ENCODE measurements at places on chromosomes 5 and 9.

DNA sequence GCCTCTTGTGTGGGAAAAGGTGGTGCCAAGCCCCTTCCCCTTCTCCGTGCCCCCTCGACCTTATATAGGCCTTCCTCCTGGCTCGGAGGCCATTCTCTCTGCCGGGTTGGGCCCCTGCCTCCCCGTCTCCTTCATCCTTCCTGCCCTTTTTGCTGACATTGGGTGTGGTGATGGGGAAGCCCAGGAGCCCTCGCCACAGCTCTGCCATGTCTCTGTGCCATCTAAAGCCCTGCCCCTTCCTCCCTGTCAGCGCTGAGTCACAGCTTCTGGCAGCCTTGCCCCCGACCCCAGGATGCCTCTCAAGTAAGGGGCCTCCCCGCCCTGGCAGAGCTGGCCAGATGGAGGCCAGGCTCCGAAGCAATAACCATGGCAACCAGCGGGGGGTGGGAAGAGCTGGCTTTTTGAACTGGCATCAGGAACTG is 30.4 kb downstream of the JADE2 start:
- DNase-seq = peak; percentile 82

DNA sequence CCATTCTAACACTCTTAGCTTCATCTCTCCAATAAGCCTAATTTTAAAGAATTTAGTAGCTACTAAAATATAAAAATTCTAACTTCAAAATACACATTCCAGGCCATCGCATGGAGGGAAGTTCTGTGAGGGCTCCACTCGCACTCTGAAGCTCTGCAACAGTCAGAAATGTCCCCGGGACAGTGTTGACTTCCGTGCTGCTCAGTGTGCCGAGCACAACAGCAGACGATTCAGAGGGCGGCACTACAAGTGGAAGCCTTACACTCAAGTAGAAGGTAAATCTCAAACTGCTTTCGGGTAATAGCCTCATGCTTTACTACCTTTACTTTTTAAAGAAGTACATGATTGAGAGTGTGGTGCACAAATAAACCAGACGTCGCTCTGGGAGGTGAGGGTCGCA is 94.8 kb downstream of the ADAMTS16 start:
- DNase-seq = no peak

DNA sequence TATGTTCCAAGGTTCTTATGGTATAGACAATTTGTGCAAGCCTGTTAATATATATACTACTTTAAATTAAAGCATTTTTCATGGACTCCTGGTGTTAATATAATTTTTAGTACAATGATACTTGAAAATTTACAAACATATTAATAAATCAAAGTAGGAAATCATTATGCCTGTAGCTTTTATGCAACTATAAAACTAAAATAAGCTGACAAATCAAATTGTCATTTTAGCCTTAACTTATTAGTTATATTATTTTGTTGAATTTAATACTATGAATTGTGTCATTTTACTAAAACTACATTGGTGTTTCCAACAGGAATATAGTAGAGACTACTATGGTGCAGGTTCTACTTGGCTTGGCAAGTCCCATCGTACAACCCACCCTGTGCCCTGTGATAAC is 96.0 kb downstream of the MED10 start:
- DNase-seq = no peak

DNA sequence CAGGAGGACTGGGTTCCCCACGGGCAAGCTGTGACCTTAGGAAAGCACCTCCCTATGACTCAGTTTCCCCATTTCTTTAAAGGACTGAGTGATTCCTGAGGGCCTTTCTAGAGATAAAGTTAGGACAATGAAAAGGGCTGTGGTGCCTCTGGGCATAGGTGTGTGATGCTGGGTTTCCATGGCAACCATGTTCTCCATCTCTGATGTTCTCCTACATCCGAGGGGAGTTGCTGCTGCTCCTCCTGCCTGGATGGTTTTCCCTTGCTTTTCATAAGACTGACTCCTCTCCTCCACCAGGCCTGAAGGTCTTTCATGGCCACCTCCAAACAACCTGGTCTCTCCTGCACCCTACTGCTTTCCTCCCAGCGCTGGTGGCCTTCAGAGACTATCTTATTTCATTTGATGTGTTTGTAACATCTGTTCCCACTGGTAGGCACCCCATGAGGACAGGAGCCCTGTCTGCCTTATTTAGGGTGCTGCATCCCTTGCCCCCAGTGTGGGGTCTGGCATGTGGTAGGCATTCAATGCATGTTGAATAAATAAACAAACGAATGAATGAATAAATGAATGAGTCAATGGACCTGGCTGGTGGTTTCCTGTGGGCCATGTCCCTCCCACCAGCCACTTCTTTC is 112.2 kb upstream of the HAND1 start:
- DNase-seq = no peak

Data from left cardiac atrium (tissue), 4 donors.